ENCODE measurements at places on chromosomes 13 and 19.
A peak's percentile ranks its signal among the peaks of the same experiment; 100 is the strongest.

GRCh38 chr13:83327091-83327490 is 555.2 kb downstream of the SLITRK1 start:
- DNase-seq = no peak

DNA sequence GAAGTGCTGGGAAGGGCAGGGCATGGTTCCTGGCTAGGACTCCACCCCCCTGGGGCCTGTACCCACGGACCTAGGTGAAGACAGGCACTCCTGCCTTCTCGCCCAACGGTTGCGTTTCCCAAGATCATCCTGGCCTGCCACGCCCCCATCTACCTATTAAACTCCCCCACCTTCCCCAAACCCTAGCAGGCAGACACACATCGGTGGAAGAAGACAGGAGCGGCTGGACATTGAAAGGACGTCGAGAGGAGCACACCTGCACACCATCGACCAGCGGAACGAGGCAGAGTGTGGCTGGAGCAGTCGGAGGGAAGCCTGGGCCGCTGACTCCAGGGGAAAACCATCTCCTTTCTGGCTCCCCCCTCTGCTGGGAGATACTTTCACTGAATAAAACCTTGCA is 45.6 kb upstream of the ALOX5AP start:
- DNase-seq = no peak

DNA sequence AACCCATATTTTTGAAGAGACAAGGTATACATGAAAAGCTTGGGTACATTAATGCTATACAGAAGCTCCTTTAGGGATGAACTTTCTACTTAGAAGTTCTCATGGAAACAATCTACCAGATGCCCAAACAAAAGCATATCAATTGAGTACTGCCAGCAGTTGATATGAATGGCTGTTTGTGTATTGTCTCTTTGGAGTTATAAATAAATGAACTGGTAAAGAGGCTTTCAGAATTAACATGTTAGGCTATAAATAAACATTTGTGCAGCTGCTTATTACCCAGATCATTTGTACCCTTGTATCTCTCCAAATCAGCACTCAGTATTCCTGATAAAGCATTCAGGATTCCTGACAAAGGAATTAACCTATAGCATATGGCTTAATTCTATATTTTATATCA is 418.9 kb downstream of the FGF14 start:
- no peak for DNase-seq

DNA sequence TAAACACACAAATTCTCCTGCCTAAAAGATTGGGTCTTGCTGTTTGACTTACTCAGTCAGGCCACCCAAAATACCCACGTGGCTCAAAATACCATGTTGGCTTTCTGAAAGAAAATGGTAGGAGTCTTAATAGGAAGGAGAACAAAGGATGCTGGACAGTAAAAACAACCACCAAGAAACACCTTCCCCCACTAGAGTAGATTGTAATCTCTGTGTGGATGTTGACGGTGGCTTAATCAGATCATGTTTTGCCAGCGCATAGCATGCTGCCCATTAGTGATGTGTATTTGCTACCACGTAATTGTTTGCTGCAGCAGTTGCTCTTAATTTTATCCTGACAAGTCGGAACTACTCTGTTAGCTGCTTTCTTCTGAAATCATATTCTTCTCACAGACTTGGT is 1229.3 kb upstream of the SLC10A2 start:
- DNase-seq = no peak

- no peak for DNase-seq
Measured at GRCh38 chr19:35127871-35128270, 7.0 kb downstream of the LGI4 start.

DNA sequence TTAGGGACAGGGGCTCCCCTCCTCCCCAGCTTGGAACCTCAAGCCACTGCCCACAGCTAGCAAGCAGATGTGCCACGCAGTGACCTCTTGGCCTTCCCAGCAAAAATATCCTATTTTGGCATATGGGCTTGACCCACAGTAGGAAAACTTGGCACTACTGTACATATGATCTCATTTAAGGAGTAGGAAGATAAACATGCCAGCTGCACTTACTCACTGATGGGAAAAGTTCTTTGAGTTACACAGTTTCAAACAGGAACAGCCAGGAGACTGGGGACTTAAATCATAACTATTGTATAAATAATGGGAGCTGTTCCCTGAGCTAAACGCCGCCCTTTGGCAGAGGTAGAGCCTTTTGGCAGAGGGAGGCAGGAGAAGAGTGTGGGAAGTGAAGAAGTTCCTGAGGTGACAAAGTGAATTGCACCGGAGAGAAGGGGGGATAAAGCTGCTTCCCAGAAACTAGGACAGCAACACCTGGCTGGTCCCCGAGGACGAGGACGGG is 6.1 kb downstream of the SACS start:
- DNase-seq = no peak

DNA sequence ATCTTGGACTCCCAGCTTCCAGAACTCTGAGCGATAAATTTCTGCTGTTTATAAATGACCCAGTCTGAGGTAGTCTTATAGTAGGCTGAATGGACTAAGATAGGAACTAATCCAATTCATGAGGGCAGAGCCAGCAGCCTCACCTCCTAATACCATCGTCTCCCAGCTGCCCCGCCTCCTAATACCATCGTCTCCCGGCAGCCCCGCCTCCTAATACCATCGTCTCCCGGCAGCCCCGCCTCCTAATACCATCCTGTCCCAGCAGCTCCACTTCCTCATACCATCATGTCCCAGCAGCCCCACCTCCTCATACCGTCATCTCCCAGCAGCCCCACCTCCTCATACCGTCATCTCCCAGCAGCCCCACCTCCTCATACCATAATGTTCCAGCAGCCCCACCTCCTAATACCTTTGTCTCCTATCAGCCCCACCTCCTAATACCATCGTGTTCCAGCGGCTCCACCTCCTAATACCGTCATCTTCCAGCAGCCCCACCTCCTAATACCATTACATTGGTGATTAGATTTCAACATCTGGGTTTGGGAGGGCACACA is 2.4 kb upstream of the ARGLU1 start:
- DNase-seq = peak; percentile 62

- no peak for DNase-seq
Measured at GRCh38 chr19:18432275-18433014, 5.5 kb downstream of the ISYNA1 start.

- no peak for DNase-seq
Measured at GRCh38 chr13:53028063-53028462, 550 bp upstream of the OLFM4 start.

DNA sequence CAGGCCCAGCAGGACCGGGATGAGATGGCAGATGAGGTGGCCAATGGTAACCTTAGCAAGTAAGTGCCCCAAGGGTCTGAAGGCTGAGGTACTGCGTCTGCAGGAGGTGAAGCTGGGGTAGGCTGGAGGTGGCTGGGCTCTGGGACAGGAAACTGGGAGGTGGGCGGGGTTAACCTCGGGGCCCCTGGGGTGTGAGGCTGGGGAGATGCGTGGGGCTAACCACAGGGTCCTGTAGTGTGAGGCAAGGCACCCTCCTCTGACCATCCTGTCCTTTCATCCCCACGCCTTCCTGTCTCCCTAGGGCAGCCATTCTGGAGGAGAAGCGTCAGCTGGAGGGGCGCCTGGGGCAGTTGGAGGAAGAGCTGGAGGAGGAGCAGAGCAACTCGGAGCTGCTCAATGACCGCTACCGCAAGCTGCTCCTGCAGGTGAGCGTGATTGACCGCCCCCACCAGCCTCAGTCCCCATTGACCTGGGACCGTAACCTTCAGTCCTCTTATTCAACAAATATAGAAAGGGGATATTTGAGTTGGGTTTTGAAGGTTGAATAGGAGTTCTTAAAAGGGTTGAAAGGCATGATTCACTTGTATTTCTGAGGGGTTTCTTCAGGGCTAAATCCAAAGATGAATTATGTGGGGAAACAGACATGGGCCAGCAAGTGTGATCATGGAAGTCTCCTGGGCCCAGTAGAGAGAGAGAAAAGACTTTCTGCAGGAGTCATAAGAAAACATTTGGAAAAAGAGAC is 35.7 kb downstream of the KCNC3 start:
- DNase-seq = no peak

GRCh38 chr13:56706485-56706884 is 434.2 kb upstream of the PRR20A start:
- no peak for DNase-seq

Data from stimulated activated CD4-positive, alpha-beta T cell treated with anti-CD3 and anti-CD28 coated beads, Interleukin-2, amount 100 ng/mL, for 24 hours (primary cell).